ENCODE measurements at places on chromosomes 1 and 21.

DNA sequence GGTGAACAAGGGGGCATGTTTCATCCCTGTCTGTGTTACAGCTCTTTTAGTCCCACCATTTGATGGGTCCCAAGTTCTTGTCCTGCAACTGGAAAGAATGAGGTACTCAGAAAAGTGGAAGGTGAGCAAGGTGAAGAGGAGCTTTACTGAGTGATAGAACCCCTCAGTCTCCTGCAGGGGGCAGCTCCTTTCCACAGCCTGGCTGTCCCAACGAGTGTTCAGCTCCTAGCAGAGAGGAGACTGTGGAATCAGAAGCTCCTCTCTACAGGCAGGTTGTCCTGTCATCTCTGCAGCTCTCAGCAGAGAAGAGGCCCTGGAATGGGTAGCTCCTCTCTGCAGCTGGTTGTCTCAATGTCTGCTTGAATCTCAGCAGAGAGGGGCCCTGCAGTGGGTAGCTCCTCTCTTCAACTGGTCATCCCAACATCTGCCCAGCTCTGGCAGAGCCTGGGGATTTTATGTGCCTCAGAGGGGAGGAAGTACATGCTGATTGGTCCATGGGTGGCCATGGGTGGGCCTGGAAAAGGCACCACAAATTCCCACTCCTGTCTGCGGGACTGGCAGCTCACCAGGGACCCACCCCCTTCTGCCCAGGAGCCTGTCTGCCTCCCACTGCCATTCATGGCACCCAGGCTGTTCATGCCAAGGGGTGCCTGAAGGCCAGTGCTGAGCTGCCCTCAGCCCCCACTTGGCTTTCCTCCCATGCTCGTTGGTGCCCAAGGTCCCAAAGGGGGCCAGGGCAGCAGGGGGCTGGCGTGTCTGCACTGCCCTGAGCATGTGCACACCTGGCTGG is 25.7 kb downstream of the LDLRAD1 start:
- no peak for DNase-seq

GRCh38 chr1:110606657-110607535 is 738 bp upstream of the KCNA2 start:
- peak; percentile 23 for DNase-seq

GRCh38 chr1:55636696-55637095 is 421.5 kb upstream of the USP24 start:
- DNase-seq = no peak

DNA sequence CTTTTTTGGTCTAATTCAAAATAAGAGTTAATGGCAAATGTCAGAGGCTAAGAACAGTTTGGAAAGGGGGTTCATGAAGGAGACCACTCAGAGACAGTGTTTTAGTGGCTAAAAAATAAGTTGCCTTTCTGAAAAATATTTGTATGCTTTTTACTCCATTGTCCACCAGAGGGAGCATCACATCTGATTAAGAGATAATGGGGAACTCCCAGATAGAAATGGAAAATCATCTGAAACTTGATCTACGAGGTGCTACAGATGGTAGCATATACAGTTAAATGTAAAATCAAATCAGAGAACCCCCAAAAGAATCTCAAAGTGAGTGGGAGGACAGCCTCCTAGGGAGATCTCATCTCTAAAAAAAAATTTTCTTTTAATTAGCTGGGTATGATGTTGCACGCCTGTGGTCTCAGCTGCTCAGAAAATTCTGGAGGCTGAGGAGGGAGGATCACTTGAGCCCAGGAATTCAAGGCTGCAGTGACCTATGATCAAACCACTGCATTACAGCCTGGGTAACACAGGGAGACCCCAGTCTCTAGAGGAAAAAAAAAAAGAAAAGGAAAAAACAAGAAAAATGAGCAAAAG is 9.7 kb downstream of the SMYD3 start:
- peak; percentile 44 for DNase-seq

GRCh38 chr1:42157667-42158066 is 4.5 kb downstream of the GUCA2B start:
- peak; percentile 35 for DNase-seq

GRCh38 chr1:228969953-228970800 is 234.9 kb downstream of the RHOU start:
- no peak for DNase-seq

- DNase-seq = no peak
Observed at GRCh38 chr1:24189528-24189927, 2.4 kb upstream of the IFNLR1 start.

GRCh38 chr1:94247138-94248094 is 10.0 kb upstream of the ARHGAP29 start:
- DNase-seq = peak; percentile 30

GRCh38 chr21:26522704-26523103 is 50.4 kb downstream of the CYYR1 start:
- DNase-seq = no peak

DNA sequence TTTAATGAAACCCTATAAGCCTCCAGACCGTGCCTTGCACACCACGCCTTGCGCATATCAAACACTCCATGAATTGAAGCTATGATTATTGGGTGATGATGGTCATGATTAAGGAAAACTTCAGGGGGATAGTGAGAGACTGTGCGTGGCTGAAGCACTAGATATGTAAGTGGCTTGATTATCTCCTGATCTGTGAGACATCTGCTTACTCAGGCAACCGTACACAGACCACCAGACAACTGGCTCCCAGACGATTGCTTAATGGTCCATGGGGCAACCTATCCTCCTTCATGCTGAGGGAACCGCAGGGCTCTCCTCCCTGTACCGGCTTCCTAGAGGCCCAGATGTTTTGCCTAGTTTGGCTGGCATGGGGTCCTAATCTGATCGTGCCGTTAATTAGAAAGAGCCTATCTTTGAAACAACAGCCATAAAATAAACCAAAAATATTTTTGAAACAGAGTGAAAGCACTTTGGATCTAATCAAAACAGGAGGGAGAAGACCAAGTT is 51.6 kb downstream of the IRF2BP2 start:
- no peak for DNase-seq

- DNase-seq = no peak
Observed at GRCh38 chr1:9340172-9340854, 47.6 kb downstream of the SPSB1 start.

GRCh38 chr1:156245451-156246232 is 2.2 kb downstream of the PAQR6 start:
- DNase-seq = peak; percentile 40

DNA sequence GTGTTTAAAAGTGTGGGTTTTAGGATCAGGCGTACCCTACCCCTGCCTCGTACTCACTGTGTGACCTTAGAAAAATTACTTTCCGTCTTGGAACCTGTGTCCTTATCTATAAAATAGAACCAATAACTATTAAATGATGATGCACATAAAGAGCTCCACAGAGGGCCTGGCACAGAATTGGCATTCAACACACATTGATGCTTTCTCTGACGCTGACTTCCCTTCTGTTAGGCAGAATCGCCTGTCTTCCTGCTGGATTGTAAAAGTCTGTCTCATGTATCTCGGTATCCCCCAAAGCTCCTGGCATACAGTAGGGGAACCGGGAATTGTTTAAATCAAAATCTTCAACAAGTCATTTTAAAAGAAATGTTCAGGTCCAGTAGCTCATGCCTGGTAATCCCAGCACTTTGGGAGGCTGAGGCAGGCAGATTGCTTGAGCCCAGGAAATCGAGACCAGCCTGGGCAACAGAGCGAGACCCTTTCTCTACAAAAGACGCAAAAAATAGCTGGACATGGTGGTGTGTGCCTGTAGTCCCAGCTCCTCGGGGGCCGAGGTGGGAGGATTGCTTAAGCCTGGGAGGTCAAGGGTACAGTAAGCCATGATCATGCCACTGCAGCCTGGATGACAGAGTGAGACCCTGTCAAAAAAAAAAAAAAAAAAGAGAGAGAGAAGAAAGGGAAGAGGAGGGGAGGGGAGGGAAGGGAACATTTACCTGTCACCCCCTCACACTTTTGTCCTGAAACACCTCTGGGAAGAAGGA is 41.3 kb upstream of the FHAD1 start:
- DNase-seq = no peak

- peak; percentile 52 for DNase-seq
Observed at GRCh38 chr1:58782178-58783089, 1.4 kb downstream of the JUN start.

- no peak for DNase-seq
Observed at GRCh38 chr21:42988236-42988965, 14.0 kb downstream of the PKNOX1 start.

DNA sequence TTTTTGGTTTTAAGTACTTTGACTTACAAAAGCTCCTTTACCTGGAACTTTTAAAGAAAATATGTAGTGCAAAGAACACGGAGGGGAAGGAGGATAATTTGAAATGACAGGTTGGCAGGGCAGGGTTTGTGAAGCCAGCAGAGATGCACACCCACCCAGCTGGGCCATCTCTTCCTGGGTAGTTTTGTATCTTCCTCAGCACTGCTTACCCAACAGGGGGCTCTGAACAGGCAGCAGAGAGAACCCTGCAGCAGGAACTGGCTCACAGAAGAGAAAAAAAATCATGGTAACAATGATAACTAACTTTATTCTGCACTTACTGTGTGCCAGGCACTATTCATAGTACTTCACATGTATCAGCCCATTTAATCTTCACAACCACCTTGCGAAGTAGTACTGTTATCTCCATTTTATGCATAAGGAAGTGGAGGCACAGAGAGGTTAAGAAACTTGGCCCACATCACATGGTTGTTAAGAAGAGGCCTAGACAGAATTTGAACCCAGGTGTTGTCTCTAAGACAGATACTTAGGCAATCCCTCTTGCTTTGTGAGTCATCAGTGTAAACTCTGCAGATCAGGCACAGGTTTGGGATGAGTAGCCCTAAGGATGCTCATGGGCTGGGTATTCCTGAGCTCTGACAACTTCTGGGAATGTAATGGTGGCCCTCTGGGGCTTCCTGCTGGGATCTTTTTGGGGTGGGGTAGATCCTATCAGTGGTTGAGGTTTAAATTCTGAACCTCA is 60.8 kb downstream of the ELK4 start:
- no peak for DNase-seq

GRCh38 chr1:21931171-21932093 is 5.7 kb downstream of the HSPG2 start:
- no peak for DNase-seq

GRCh38 chr1:17236779-17237560 is 11.9 kb upstream of the PADI3 start:
- peak; percentile 75 for DNase-seq

- DNase-seq = no peak
Observed at GRCh38 chr1:30323841-30324240, 399.5 kb downstream of the MATN1 start.

- no peak for DNase-seq
Observed at GRCh38 chr1:171515299-171515698, 30.0 kb downstream of the PRRC2C start.

DNA sequence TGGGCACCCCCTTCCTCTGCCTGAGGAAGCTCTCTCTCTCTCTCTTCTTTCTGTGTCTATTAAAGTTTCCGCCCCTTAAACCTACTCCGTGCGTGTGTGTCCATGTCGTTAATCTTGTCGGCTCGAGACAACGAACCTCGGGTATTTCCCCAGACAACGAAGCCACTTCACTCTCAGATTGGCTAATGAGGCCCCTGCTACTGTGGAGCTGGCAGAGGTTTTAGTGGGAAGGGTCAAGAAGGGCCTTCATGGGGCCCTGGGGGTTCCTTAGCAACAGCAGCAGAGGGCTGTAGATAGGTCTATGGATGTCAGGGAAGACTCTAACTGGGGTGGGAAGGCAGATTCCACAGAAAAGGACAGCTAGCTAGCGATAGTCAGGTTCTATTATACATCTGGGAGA is 239.8 kb upstream of the RAB4A start:
- no peak for DNase-seq

- no peak for DNase-seq
Observed at GRCh38 chr1:91572044-91572443, 71.4 kb downstream of the CDC7 start.

- no peak for DNase-seq
Observed at GRCh38 chr1:225449774-225450173, 21.9 kb upstream of the LBR start.

- no peak for DNase-seq
Observed at GRCh38 chr1:78383923-78384322, 106.9 kb upstream of the PTGFR start.

GRCh38 chr1:160032165-160032820 is 503 bp upstream of the PIGM start:
- no peak for DNase-seq

- DNase-seq = no peak
Observed at GRCh38 chr1:45250544-45250943, 44.1 kb upstream of the ZSWIM5 start.

DNA sequence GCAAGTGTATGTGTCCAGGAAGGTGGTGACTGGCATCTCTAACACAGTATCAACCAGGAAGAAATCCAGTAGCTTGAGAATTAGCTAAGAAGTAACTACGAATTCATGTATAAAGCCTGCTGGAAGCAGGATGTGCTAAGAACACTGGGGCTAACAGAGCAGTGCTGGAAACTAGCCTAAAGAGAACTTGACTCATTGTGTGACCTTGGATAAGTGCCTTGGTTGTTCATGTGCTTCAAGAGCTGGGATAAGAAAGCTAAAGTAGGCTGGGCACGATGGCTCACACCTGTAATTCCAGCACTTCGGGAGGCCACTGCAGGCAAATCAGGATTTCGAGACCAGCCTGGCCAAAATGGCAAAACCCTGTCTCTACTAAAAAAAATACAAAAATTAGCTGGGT is 186.9 kb downstream of the RRAGC start:
- DNase-seq = no peak

- peak; percentile 31 for DNase-seq
Observed at GRCh38 chr1:37691497-37692077, 729 bp upstream of the CDCA8 start.

DNA sequence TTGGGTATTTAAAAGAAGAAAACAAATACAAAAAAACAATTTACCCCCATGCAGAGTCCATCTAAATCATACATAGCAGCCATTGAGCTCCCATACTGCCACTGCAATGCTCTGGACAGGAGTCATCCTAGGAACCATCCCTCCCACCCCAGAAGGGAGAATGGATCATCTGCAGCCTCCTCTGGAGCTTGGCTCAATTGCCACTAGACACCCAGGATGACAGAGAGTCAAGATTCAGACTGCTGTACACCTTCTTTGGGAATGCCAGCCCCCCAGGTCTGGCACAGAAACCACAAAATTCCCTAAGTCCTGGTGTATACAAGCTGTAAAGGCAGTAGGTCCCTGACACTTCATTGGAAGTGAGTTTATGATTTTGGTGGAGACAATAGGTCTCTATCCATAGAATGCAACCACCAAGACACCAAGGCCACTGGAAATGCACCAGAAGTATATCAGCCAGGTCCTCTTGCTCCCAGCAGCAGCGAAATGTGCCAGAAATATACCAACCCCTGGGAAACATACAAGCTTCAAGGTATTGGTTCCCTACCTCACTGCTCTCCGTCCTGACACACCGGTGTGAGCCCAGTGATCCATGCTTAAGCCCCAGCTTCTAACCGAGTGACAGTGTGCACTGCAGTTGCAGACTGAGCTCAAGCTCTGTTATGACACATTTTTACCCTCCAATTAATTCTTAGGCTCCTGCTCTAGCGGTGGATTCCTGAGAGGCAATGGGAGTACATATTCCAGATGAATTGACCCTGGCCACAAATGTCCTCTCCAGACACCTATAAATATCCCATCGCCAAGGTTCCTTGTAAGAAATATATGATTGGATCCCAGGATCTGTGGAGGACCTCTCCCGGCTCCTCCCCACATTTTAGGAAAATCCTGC is 4.4 kb downstream of the TAL1 start:
- DNase-seq = no peak
